ENCODE measurements at places on chromosomes 11 and 22. TPM values are rescaled to one million over a fixed set of nuclear protein-coding genes. Genes with fewer than 3 reads are reported as not detected.

Gene SLC22A6
- not detected for total RNA-seq

Gene MMP27
- total RNA-seq: not detected

Gene THRSP
- not detected for total RNA-seq

- DNase-seq: no peak
Observed at GRCh38 chr11:68012843-68013610, 2.9 kb downstream of the ALDH3B1 start.
